ENCODE measurements at places on chromosomes 3 and 15.

- no peak for DNase-seq
These were observed 25.2 kb downstream of the TRIM71 start for GRCh38 chr3:32842987-32843386.

GRCh38 chr3:17158941-17159682 is 274.4 kb downstream of the PLCL2 start:
- no peak for DNase-seq

GRCh38 chr3:146222204-146223046 is 28.5 kb downstream of the PLSCR4 start:
- DNase-seq = no peak

DNA sequence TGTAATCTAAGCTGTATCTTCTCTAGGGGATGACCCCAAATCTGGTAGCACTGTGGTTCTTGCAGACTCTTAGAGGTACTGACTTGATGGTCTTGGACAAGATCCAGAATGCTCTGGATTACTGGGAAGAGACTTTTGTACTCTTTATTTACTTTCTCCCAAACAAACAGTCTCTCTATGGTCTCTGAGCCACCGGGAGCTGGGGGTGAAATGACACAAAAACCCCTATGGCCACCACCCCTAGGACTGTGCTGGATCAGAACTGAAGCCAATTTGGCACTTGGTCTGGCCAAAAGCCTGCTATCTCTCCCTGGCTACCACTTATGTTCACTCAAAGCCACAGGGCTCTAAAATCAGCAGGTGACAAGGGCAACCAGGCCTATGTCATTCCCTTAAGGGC is 50.2 kb upstream of the SI start:
- DNase-seq = no peak

- DNase-seq = no peak
These were observed 20.1 kb downstream of the RFT1 start for GRCh38 chr3:53109891-53110771.

DNA sequence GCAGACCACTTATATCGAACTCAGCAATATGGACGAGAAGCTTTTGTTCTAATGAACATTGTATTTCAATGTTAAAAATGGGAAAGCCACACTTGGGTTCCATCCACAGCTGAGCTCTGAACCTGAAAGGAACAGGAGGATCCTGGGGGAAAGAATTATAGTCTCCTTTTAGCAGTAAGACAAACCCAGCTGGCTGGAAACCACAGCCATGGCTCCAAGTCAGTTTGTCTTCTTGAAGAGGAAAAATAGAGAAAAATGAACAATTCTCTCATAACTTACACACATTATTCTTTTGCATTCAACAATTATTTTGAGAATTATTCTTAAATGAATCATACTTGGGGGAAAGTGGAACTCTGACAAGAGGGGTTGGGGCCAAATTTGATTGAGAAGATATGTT is 149.2 kb upstream of the VEPH1 start:
- no peak for DNase-seq

DNA sequence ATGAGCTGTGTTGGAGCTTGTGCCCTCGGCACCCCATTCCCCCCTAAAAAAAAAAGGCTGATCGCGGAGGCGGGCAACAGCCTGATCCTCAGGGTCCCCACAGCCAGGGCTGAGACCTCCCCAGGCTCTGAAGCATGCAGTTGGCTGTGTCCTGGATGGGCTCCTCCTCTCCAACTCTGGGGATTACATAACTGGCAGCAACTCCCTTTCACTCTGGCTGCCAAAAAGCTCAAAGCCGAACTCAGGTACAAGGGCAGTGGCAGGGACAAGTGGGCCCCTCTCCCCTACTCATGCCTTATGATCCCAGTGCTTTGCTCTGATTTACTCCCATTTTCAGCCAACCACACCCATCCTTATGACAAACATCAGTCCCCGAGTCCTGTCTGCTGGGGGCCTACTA is 18.3 kb downstream of the TPRA1 start:
- DNase-seq = no peak

GRCh38 chr15:32152574-32152973 is 122.3 kb downstream of the CHRNA7 start:
- no peak for DNase-seq

DNA sequence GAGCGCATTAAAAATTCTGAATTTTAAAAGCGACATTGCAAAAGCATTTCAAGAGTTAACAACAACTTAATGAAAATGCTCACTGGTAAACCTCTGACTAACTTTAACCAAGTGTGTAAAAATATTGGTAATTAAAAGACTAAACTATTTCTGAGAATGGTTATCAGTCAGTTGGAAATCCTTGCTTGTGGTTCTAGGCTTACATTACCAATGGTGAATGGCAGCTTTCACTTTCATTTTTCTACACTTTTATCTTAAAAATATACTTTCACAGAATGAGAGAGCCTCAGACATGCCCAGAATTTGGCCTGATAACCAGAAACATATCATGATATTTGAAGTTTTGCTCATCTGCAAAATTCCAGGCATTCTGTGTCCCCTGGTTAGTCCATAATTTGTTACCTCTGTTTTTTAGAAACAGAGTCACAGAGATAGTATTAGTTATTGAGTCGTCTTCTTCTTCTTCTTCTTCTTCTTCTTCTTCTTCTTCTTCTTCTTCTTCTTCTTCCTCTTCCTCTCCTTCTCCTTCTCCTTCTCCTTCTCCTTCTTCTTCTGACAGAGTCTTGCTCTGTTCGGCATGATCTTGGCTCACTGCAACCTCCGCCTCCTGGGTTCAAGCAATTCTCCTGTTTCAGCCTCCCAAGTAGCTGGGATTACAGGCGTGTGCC is 5.5 kb upstream of the RNF111 start:
- peak; percentile 30 for DNase-seq

- no peak for DNase-seq
These were observed 218.1 kb downstream of the CLSTN2 start for GRCh38 chr3:140152851-140153639.

DNA sequence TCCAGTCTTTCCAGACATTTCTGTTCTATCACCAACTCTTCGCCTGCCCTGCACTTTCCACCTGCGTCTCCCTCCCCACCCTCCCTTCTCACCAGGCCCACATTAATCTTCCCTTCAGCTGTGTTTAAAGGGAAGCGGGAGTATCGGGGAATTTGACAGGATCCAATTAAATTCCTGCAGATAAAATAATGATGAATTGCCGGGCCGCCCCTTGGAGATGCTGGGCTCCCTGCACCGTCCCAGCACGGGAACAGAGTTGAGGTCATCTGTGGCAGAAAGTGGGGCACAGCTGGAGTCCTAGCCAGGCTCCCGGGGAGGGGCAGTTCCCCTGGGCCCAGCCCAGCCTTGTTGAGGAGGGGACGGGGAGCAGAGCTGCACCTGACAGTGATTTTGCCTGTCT is 30.3 kb downstream of the PLXNA1 start:
- DNase-seq = no peak

DNA sequence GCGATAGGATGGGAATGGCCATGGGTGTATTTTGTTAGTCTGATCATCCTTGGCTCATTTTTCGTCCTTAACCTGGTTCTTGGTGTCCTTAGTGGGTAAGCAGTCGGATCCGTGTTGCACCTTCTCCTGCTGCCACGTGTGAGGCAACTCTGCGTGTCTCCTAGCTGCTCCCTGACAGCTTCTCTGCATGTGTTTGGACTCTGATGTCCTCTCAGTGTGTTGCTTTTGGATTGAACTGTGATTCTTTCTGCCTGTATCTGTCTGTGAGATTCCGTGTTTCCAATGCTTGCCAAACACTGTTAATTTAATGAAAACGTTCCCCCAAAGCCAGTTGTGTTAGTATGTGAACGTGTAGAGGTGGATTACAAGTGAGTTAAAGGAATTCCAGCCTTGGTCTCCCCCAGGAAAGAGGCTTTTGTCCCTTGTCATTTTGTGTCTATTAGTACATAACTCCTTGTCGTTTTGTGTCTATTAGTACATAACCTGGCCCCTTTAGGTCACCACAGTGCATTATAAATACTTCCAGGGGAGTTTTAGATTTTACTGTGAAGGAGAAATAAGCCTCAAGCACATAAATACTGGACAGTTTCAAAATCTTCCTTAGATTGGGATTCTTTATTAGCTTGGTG is 172.4 kb downstream of the CHDH start:
- DNase-seq = no peak

DNA sequence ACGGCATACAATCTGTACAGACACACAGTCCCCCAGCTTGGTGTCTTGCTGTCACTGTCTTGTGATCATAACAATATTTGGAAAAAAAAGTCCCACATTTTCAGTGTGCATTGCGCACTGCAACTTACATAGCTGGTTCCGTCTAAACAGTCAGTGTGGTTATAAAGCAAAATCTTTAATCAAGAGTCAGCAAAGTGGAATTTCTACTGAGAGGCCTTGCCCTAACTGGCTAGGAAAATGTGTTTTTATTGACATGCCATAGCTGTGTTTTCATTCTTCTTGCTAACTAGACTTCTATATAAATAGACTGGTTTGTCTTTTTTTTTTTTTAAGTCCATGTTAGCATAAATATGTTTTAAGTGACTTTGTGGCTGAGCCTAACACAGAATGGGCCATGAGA is 174.8 kb downstream of the POLR2M start:
- DNase-seq = no peak

DNA sequence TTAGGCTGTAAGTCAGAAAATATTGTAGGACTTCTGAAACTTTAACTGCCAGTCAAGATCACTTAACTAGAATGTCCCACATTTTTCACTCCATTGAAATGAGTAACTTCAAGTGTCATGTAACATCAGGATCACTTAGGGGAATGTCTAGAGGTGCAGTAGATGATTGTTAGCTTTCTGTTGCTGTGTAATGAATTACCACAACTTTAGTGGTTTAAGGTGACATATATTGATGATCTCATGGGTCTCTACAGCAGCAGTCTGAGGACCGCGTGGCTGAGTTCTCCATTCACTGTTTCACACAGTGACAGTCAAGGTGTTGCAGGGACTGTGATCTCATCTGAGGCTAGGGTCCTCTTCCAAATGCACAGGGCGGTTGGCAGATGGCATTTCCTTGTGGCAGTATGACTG is 82.7 kb downstream of the SLC25A26 start:
- peak; percentile 66 for DNase-seq

DNA sequence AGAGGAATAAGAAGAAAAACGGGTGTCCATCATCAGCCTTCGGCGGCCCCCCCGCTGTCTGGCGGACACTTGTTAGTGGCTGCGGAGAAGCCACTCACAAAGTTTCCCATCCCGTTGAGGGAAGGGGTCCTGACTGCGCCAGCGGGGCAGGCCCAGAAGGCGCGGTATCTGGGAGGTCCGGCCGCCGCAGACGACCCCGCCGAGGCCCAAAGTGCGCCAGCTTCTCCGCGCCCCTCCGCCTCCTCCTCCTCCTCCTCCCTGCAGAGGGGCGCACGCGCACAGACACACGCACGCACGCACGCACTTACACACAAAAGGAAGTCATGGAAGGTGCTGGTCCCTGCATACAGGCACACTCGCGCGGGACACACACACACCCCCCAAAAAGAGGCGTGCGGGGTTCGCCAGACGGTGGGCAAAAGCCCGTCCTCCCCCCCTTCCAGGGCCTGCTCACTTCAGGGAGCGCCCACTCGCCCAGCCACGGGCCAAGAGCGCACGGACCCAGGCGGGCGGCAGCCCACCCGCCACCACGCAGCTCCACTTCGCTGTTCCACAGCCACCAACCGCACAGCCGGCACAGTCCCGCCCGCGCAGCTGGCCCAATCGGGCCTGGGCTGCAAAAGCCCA is 18.0 kb downstream of the ZNF148 start:
- DNase-seq = peak; percentile 50

DNA sequence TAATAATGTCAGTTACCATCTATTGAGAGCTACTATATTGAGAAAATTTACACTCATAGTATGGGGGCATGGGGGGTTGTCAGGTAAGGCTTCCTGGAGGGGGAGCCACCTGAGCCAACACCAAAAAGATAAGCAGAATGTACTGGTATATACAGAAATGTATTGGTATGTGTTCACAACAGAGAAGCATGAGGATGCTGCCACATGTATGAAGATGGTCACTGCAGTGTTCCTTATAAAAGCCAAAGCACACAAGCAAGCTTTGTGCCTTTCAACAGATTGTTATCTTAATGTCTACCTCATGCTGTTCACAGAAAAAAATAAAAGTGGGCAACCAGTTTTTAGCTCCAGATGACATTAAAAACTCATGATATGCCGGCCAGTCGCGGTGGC is 149.0 kb downstream of the MAGI1 start:
- DNase-seq = no peak

GRCh38 chr3:107870943-107871638 is 219.7 kb downstream of the CD47 start:
- DNase-seq = no peak

DNA sequence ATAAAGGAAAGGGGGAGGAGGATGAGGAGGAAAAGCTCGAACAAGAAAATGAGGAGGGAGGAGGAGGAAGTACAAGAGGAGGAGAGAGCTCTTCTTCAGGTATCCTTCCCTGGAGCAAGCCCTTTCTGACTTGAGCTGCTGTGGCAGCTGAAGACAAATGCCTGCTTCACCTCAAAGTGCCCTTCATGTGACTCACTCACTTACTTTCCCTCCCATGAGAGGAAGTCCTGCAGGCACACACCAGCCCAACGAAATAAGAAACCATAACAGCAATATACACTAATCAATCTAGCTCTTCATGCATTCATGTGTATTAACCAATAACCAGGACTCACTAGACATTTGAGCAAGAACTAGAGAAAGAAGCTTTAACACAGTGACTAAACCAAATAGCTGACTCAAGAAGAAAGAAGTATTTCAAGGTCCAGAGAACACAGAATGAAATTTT is 251.9 kb downstream of the IGSF11 start:
- DNase-seq = no peak

DNA sequence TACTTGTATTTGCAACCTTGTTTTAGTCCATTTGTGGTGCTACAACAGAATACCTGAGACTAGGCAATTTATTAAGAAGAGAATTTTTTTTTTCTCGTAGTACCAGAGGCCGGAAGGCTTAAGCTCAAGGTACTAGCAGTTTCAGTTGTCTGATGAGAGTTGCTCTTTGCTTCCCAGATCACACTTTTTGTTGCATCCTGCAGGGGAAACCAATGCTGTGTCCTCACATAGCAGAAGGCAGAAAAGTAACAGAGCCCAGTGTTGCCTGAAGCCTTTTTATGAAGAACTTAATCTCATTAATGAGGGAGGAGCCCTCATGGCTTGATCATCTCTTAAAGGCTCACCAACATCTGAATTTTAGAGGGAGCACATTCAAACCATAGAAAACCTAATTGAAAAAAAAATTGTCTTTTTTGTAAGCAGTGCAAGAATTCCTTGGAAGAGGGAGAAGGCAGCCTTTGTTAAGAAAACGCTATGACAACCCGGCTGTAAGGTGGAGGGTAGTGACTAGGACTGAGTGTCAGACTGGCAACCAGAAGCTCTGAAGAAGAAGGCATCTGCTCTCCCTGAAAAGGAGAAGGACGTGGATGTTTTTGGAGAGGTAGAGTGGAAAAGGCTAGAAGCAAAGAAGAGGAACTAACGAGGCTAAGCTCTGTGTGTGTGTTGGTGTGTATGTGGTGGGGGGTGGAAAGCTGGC is 1245.3 kb downstream of the ROBO2 start:
- no peak for DNase-seq

GRCh38 chr3:196981657-196982056 is 13.0 kb upstream of the PIGZ start:
- no peak for DNase-seq

GRCh38 chr3:128549283-128550112 is 56.5 kb upstream of the GATA2 start:
- DNase-seq = no peak

- no peak for DNase-seq
These were observed 73.5 kb downstream of the TRAK1 start for GRCh38 chr3:42164656-42165055.

GRCh38 chr3:4633078-4634004 is 140.2 kb downstream of the ITPR1 start:
- DNase-seq = peak; percentile 34
